ENCODE measurements at places on chromosomes 11 and 22.

DNA sequence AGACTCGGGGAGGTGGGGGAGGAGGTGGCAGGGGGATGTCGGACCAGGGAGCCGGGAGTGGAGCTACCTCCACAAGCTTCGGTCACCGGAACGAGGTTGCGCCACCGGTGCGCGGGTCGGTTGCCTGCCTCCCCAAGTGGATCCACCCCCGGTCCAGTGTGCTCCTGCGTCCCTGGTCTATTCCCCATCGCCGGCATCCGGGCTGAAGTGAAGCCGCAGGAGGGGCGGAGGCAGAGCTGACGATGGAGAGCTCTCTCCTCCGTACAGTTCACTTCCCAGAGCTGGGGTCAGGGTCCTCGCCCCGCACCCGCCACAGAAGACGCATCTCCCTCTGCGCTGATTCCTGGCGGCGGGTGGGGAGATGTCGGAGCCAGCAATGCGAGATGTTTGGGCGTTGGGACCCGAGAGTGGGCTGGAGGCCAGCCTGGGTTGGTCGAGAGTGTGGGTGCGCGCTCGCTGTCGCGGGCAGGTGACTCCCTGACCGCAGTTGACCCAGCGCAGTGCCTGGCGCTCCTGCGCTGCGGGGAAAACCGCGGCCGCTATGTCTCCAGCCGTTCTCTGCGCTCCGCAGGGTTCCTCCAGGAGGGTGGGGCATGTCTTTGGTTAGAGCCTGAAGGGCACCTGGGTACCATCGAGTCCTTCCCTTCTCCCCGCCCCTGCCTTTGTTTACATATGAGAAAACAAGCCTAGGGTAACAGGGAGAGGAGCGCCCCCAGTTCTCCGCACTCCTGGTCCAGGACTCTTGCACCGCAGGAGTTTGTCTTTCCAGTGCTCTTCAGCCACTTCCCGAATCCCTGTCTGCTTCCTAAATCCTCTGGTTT, 1.7 kb downstream of the C11orf96 start:
- DNase-seq = no peak

GRCh38 chr11:60939301-60939700, 12.7 kb downstream of the SLC15A3 start:
- no peak for DNase-seq

GRCh38 chr11:27398400-27398770, 35.4 kb upstream of the CCDC34 start:
- peak; percentile 22 for DNase-seq

GRCh38 chr22:37274380-37274862, 7.9 kb upstream of the CYTH4 start:
- no peak for DNase-seq

- no peak for DNase-seq
These were observed 15.0 kb downstream of the GNAZ start for GRCh38 chr22:23085351-23085671.

DNA sequence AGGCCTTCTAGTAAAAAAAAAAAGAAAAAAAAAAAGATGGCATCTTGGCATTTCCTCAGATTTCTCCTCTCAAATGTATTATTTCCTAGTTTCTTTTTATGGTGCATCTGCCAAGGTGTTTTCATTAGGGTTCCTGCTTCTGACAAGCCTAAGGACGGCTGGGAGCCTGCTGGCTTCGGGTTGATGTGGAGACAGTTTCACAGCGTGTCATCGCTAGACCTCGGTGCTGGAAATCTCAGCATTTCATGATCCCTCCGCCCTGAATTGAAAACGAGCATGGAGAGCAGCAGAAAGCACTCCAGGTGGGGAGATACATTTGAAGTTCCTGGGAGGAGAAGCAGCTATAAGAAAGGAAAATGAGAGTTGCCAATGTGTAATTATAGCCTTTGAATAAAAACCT, 283.9 kb upstream of the CNTN5 start:
- no peak for DNase-seq

- DNase-seq = no peak
These were observed 1089.1 kb upstream of the RAG2 start for GRCh38 chr11:37687130-37687529.

DNA sequence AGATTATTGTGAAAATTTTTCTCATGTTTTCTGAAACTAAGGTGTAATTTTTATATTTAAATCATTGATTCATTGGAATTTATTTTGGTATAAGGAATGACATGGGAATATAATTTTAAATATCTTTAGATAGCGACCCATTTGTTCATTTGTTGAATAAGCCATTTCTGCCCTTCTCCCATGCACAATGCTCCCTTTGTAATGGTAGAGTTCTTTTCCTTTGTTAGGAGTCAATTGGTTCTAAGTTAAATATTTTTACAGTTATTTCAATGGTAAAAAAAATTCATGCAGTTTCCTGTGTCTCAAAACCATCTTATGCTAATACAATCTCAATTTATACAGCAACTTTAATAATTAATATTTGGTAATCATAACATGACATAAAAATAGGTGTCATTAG, 218.8 kb upstream of the C11orf87 start:
- no peak for DNase-seq

GRCh38 chr22:32080904-32081303, 37.8 kb downstream of the SLC5A1 start:
- no peak for DNase-seq

- no peak for DNase-seq
These were observed 36.0 kb downstream of the PRCP start for GRCh38 chr11:82864268-82864667.

DNA sequence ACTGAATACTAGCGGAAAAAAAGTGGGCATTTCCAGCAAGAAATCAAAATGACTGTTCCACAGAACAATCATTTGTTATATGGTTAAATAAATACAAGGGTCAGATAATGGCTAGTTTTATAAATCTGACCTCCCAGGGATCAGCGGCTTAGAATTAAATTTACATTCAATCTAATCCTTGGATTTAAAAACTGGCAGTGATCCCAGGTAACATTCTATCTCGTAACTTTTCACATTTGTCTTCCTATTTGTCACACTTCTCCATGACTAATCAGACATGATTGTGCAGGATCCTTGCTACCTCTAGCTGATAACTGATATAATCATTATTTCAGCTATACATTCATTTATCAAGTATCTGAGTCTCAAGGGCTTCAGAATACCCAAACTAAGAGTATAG, 2.9 kb upstream of the MMP3 start:
- DNase-seq = no peak

GRCh38 chr22:49432211-49432896, 395.3 kb downstream of the BRD1 start:
- DNase-seq = no peak

GRCh38 chr22:20096574-20097420, 16.8 kb downstream of the DGCR8 start:
- no peak for DNase-seq

- DNase-seq = no peak
These were observed 11.9 kb downstream of the CHRM1 start for GRCh38 chr11:62909107-62909894.

GRCh38 chr11:57340039-57340615, 2.0 kb downstream of the P2RX3 start:
- DNase-seq = no peak

- DNase-seq = peak; percentile 4
These were observed 4.0 kb downstream of the JRKL start for GRCh38 chr11:96393753-96394348.

DNA sequence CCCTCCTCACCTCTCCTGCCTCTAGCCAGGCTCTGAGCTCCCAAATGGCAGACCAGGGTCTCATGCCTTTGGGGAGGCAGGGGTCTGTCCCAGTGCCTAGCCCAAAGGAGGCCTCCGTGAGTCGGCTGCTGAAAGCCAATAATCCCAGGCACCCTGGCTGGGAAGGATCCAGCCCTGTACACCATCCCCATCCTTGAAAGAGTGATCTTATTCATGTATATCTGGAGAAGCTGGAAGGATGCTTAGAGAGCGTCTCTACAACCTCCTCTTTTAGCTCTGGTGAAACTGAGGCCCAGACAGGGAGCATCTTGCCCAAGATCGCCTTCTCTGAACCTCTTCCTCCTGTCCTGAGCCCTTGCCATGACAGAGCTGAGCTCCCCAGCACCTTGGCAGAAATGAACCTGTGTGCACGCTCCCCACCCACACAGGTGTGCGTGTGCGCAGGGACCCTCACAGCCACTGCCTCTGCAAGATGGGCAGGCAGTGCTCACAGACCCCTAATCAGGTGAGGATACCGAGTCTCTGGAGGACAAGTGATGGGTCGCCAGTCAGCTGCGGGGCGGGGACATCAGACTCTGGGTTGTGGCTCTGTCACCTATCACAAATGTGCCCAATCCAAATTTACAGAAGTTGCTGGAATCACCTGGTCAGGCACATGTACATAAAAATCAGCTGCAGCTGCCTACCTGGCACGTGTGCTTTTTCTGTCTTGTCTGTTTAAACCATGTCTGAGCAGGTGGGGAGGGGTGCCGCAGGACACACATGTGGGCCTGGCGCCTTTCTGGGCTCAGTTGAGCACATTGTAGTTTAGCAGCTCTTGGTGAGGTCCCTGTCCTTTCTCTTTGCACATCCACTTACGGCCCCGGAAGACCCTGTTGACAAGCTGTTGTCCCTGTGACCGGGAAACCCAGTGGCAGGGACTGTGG, 49.3 kb upstream of the WNT7B start:
- DNase-seq = no peak

GRCh38 chr22:45696227-45696626, 24.6 kb downstream of the ATXN10 start:
- no peak for DNase-seq

- no peak for DNase-seq
These were observed 860 bp downstream of the PRMT3 start for GRCh38 chr11:20388096-20389055.

GRCh38 chr22:47172771-47173534, 410.5 kb downstream of the TBC1D22A start:
- no peak for DNase-seq

- no peak for DNase-seq
These were observed 80.3 kb downstream of the TRIM44 start for GRCh38 chr11:35742707-35743454.

- DNase-seq = no peak
These were observed 422.4 kb upstream of the CADM1 start for GRCh38 chr11:115926601-115927000.

DNA sequence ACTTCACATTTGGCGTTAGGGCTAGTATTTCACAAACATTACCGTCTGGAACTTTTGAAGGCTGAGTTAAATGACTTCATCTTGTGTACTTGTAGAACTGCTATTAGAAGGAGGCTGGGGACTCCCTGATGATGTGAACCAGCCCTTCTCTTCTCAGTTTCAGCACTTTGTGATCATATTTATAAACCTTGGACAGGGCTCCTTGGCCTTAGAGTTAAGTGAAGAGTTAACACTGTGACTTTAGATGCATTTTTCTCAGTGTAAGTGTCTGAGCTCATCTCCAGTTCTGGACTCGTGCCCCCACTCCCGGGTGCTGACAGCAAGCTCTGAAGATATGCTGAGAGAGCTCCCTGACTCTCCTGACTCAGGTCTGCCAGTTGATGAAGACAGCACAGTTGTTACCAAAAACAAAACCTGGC, 8.4 kb downstream of the MIAT start:
- DNase-seq = no peak

DNA sequence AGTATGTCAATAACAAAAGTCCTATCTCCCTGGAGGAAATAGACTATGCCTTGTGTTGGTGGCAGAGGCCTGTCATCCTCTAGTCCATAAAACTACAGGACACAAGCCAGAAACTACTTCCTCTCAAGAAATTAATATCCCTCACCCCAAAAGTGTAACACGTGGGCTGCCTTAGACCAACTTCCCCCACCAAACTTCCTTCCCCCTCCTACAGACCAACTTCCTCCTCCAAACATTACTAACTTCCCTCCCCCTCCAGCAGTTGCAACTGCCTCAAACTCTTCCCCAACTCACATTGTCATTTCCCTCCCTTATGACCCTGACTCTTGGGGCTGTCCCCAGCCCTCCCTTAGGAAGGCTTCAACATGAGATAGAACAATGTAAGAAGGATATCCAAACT, 6.3 kb downstream of the OR52K2 start:
- DNase-seq = no peak

GRCh38 chr11:114478001-114478410, 38.7 kb downstream of the REXO2 start:
- no peak for DNase-seq

DNA sequence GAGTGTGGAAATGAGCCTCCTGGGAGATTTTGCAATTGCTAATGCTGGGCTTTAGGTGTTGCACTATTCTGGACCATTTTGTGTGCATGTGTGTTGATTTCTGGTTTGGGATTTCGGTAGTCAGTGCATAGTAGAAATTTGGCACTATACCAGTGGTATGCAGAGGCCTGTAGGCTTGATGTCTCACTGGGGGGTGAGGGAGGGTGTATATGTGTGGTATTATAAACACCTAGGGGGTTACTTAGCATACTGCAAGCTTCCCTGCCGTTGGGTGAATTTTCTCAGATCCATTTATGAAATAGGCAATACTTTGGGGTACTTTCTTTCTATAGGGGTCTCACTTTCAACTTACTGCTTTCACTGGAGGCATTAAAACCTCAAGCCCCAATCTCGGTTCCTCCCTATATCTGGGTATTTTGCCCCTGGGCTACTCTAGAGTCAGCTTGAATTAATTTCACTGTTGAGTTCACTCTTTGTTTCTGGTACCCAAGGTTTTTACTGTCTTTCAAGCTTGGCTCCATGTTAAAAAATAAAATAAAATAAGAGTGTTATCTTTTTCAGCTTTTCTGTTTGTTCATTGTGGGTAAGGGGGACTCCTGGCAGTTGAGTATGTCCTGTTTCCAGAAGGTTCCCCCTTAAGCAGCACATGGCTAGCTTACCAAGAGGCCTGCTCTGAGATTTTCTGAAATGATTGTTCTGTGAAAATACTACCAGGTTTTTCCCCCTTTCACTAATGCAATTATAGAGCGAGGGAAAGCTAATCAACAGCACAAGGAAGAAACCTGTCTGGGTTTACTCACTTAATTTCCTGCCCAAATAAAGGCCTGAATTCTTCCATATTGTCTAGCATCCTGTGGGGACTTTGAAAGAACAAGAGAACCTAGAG, 45.8 kb downstream of the PPFIBP2 start:
- no peak for DNase-seq

DNA sequence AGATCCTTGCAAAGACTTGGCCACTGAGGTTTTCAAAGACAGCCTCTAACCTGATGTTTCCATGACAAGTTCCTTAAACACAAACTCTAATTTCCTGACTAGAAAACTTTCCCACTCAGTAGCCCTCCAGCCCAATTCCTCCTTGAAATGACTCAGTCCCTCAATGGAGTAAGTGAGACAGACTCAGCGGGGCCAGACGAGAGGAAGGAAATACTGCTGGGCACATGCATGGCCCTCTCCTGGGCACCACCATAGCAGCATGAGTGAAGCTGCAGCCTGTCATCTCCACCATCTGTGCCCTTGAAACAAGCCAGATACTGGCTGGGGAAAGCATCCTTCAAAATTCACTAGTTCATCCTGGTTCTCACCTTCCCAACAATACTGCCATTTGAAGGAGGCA, 76.2 kb upstream of the GDPD4 start:
- no peak for DNase-seq

DNA sequence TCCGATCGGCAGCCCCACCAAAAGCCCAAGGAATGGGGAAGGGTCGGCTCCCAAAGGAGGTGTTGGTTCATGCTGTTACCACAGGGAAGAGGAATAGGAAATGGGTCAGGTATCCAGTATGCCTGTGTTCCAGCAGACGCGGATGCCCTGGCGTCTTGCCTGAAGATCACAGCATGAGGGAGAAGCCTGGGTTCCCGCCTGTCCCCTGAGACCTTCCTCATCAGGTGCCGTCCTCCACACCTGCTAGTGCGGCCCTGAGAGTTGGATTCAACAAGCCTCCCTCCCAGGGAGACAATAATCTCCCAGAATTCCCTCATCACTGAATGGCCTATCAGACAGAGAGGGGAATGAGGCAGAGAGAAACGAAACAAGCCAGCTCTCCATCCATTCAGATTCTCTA, 92.2 kb downstream of the SPATA19 start:
- DNase-seq = no peak

Measured in skeletal muscle cell (primary cell).